Colonic mucosa (tissue), 4 donors: ENCODE measurements at places on chromosomes 13 and 19.

- no peak for DNase-seq
Observed at GRCh38 chr13:83895994-83896580, 13.8 kb upstream of the SLITRK1 start.

DNA sequence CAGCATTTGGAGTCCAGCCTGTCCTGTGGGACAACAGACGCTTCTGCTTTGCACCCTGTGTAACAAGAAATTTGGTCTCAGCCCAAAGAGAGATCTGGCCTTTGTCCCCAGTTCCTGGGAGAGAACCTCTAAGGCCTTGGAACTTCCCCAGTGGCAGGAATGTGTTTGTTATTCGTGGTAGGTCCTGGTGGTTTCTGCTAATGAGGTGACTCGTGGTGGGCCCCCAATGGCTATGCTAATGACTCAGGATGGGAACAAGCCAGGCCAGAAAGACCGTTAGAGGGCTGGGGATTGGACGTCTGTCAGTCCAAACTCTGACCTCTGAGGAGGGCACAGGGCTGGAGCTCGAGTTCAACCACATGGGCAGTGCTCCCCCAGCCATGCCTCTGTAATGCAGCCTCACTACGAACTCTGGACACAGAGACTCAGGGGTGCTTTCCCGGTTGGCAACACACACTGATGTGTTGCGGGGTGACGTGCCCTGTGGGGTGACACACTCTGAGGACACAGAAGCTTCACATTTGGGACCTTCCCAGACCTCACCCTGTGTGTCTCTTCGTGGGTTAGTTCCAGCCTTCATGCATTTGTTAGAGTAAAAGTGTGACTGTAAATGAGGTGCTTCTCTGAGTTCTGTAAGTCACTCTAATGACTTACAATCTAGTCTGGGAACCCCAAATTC lies 38.9 kb downstream of the TEX29 start:
- DNase-seq = no peak

DNA sequence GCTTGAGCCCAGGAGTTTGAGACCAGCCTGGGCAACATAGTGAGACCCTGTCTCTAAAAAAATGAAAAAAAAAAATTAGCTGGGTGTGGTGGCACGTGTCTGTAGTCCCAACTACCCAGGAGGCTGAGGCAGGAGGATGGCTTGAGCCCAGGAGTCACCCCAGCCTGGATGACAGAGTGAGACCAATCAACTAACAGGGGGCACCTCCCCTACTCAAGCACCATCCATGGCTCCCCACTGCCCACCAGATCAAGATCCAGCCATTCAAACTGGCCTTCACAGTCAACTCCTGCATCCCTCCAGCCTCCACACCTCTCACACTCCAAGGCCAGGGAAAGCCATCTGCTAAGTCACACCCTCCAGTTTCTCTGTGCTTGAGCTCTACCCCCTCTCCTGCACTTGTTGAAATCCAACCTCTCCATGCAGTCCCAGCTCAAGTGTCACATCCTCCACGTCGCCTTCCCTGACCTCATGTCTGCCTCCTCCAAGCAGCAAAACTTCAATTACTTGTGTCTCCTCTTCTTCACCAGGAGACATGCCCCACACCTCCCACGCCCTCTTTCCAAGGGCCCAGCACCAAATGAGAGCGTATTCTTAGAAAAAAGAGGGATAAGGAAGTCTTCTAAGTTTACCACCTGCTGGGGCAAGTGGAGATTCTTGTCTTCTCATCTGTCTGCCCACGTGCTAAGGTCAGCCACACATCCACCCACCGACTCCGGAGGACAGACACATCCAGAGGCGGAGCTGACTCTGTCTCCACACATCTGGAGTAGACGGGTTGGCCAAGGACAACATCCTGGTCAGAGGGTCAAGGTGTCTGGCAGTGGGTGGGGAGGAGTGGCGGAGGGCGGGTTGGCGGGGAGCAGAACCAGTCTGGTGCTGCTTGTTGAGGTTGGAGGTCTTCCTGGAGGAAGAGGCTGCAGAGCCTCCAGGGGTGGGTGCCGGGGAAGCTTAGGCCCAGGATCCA lies 974 bp upstream of the CYP4F22 start:
- no peak for DNase-seq

- DNase-seq = no peak
Observed at GRCh38 chr13:37059848-37060192, 332 bp upstream of the SUPT20H start.

DNA sequence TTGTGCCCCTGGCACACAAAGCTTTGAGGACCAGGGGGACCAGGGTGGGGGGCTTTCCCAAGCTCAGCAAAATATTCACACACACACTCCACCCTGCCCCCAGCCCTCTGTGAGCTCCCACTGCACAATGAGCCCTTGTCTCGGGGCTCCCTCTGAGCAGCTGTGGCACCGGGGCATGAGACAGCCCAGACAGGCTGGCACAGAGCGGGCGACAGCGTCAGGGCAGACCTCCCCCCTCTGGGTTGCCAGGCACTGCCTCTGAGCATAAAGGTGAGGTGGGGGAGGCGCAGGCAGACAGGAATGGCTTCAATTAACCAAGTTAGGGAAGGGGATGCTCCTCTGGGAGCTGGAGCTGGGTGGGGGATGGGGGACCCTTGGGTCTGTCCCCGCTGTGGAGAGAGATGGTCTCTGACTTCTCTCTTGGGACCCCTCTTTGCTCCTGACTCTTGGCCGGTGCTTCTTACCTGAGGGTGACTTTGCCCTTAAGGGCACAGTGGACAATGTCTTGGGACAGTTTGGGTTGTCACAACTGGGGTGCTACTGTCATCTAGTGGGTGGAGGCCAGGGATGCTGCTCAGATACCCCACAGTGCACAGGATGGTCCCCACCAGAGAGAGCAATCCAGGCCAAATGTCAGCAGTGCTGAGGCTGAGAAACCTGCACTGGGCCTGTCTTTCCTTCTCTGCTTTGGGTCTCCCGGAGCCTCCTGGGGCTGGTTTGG lies 30.3 kb downstream of the LYL1 start:
- no peak for DNase-seq

DNA sequence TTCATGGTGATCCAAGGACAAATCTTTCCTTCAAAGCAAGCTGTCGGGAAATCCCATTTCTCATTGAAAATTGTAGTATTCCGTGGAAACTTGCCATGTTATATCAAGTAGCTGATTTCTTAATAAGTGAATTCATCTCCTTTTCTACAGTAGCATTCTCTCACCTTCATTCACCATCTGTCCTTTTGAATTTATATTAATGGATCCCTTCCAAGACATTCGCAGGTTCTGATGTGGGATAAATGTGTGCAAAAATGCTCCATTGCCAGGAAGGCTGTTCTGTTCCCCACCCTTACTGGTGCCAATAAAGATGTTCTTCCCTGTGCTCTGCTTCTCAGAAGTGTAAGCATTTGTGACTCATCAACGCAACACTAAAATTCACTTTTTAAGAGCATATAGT lies 36.2 kb downstream of the AMER2 start:
- no peak for DNase-seq

DNA sequence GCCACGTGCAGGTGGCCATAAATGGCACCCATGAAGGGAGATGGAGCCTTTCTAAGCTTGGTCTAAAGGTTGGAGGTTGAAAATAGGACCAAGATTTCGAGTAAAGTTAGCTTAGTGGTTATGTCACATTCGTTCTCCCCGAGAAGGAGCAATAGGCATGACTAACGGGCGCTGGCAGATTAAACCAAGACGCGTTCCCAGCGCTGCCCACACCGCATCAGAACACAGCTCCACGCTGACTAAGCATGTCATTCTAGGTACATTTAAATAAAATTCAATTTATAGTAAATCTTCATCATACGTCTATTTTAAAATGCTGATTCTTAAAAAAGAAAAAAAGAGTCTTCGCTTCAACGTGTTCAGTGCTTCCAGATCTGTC lies 95.0 kb upstream of the IRS2 start:
- no peak for DNase-seq

DNA sequence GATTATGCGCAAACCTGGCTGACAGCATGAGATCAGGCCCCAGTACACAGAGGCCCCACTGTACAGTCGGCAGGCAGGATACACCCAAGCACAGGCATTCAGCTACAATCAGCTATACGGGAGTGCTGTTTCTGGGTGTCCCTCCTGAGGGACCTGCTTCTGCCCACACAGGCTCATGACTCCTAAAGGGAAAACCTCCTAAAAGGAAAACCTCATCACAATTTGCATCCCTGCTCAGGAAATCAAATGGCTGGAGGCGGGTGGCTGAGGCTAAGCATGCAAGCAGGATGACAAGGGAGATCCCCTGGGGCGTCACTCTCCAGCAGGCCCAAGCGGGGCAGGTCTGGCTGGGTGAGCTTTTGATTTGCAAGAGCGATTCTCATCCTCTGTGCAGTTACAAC lies 99.8 kb downstream of the CRYL1 start:
- DNase-seq = no peak

DNA sequence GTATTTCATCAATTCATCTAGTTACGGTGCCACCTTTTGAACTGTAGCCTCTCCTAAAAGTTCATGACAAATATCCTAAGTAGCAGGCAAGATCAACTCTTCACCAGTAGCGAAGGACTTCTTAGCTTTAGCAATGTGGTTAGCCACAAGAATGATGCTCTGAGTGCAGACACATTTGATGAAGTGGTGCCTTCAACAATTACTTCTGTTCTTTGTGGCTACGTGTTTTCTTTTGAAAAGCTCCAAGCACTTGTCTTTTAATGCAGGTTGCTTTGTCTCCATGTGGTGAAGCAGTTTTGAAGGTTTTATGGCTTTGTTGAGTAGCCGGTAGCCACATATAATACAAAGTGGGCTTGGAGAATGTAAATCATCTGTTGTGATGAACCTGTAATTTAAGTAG lies 194.7 kb downstream of the B3GLCT start:
- DNase-seq = no peak

GRCh38 chr13:44374348-44374712 lies 706 bp downstream of the SERP2 start:
- DNase-seq = no peak

DNA sequence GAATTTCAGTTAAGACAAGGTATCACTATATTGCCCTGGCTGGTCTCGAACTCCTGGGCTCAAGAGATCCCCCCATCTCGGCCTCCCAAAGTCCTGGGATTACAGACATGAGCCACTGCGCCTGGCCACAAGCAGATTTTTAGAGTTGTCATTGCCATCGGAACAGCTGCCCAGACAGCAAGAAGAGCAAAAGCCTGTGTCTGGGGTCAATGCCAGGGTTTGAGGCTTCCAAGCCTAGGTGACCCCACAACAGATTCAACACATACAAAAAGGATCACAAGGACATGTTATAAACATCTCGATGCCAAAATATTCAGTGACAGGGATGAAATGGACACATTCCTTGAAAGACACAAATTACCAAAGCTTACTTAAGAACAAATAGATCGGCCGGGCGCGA lies 40.1 kb upstream of the KLF2 start:
- no peak for DNase-seq

- DNase-seq = no peak
Observed at GRCh38 chr13:69487576-69487975, 620.0 kb upstream of the ATXN8OS start.

DNA sequence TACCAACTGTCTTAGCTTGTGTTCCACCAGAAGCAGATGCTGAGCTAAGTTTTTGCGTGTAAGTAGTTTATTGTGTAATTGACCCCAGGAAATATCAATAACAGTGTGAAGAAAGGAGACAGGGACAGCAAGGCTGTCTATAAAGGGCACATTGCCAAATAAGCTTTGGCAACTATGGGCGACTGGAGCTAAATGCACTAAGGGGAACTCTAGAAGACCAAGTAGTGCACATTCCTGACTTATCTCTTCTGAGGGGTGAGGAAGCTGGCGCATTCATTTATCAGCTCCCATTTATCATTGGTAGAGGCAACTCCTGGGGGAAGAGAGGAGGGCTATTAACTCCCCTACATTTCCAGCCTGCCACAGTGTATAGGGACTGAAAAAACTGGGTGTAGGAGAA lies 135.0 kb downstream of the DLEU7 start:
- DNase-seq = no peak

- no peak for DNase-seq
Observed at GRCh38 chr19:5193192-5193591, 147.4 kb downstream of the PTPRS start.

DNA sequence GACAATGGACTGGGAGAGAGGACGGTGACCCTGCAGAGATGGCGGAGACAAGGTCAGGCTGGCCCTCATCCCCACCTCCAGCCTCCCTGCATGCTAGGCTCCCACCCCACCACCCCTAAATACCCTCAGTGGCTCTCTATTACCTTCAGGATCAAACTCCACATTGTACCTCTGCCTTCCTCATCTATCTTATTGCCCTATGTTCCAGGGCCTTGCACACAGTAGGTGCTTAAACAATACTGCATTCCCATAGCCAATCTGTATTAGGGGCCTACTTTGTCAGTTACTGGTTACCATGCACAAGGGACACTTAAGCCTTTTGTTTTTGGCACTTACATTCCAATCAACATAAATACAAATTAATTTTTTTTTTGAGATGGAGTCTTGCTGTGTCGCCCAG lies 6.5 kb downstream of the PALM3 start:
- DNase-seq = no peak
